GM12865 (cell line): ENCODE measurements at places on chromosomes 2 and 18.

DNA sequence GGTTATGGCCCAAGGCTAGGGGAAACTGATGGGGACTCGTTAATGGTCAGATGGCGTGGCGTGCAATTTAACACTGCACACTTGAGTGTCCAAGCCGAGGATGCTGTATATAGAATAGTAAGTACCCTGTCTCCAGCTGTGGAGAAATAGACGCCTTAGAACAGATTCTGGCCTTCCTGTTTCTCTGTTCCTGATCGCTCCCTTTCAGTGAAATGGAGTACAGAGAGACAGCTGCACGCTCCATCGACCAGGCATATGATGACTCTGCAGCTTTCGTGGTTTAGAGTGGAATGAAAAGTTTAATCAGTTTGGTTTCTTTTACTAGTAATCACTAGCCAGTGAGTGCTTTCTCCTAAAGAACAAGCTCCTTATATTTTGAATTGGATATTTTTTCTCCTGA, 213.4 kb downstream of the NEDD4L start:
- peak; percentile 18 for DNase-seq

DNA sequence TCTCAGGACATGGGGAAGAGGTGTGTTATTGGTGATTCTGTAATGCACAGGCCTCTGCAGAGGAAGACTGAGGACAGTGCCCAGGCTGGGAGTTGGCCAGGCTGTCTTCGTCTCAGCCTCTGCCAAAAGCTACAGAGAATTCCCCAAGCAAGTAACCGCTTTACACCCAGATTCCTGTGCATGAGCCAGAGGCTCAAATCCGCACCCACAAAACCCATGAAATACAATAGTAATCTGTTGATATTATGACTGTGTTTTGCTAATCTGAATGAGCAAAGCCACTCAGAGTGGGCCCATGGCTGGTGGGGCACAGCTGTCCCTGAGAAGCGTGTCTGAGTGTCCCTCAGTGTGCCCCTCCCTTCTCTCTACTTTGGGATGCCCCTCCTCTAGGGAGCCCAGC, 149.5 kb upstream of the PXDN start:
- no peak for DNase-seq

DNA sequence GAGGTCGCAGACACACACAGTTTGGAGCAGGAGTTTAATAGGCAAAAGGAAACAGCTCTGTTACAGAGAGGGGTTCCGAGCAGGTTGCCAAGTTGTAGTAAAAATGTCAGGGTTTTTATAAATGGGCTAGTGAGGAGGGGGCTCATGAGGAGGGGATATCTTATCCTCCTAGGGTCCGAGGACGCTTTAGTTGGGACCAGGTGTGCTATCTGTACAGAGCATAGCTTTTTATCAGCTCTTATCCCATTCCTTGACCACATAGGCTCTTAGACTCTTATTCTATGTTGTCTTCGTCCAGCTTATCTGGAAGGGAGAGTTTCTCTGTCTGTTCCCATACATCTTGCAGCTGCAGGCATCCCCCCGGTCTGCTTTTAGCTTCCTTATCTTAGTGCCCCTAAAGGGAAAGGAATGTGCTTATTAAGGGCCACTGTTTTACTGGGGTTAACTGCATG, 44.7 kb downstream of the PDK1 start:
- no peak for DNase-seq

DNA sequence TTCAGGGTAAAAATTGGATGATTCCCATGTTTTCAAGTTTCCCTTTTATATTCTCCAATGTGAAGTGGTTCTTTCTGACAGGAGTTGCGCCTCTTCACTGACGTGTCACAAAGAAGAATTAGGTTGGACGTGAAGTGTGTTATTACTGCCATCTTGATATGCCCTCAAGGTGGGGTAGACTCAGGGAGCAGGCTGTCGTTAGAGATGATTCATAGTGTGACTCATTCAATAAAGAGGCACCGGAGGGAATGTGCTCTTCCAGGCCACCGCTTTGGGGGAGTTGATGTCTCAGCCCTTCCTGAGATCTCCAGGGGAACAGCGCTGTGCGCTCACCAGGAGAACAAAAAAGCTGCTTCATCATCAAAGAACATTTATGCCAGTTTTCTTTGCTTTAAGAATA, 3.6 kb upstream of the DGKD start:
- no peak for DNase-seq

GRCh38 chr2:68931799-68932198, 20.9 kb downstream of the GKN2 start:
- DNase-seq, result no peak

GRCh38 chr2:108565778-108566375, 31.6 kb downstream of the LIMS1 start:
- DNase-seq, result peak; percentile 46

- no peak for DNase-seq
These were observed 185.6 kb upstream of the COL3A1 start for GRCh38 chr2:188788621-188789020.

DNA sequence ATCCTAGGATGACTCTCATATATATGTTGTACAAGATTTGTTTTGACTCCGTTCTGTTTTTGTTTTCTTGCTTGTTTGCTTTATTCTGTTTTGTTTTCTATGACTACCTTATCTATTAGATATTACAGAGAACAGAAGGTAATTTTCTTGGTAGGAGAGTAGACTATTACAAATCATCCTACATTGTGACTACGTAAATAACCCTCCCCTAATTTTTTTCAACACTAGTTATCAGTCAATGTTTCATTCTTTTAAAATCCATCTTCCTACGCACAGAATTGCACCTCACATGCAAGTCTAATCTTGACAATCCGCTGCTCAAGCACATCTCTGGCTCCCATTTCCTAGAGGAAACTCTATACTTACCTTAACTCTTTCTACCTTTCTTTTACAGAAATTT, 792.3 kb upstream of the PIK3C3 start:
- DNase-seq, result no peak

- no peak for DNase-seq
These were observed 30.4 kb downstream of the INPP4A start for GRCh38 chr2:98474979-98475632.

- DNase-seq, result no peak
These were observed 159.4 kb downstream of the LTBP1 start for GRCh38 chr2:33106115-33106514.

DNA sequence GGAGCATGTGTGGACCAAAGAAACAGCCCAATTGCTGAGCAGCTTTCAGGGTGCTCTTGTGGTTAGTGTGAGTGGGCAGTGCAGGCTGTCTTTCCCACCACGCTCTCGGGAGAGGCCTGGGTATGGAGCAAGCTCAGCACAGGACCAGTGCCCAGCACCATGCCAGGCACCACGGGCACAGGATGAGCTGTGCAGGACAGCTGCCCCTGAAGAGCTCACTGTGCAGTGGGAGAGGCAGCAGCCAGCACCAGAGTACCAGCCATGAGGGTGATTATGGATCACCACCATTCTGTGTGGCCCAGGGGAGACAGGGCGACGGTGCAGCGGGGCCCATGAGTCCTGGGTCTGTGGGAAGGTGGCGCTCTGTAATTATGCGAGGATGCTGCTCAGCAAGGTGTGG, 29.7 kb upstream of the FAHD2A start:
- DNase-seq, result no peak
